ENCODE measurements at places on chromosomes 2 and 18.

GRCh38 chr2:120348737-120349439 is 3.0 kb downstream of the INHBB start:
- DNase-seq, result no peak

GRCh38 chr2:60411295-60411694 is 142.2 kb downstream of the BCL11A start:
- DNase-seq, result no peak

DNA sequence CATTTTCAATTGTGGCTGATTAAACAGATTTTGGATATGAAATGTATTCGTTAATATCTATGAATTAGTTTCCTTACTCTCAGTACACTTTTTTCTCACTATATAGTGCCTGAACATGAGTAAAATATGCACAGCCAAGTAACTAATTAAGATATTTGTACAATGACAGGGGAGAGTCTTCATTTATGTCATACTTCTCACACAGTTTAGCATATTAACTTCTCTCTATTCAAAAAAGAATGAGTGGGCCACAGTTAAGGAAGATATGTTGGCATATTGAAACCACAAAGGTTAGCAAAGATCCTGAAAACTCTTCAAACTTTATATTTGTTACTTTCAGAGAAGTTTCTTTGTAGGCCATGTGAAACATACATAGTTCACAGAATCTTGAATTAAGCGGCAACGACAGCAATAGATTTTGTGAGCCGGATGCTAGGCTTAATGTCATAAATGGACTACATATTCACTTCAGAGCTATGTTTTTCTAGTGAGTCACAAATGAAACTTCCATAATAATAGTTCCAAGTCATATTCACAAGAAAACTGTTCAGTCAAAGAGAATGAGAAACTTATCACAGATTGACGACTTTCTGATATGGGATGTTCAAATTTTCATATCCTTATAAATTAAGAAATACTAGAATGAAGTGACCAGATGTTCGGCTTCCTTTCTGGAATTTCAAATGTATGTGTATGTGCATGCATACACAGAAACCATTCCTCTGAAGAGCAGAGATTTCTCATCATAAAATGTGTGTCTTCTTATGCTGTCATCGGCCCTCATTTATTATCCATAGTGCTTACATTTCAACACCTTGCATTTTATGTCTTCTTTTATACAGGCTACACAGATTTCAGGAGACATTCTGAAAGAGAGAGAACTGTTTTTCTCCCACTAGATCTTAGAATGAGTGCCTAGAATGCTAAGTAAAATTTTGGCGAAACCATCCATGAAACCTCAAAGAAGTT is 584.0 kb downstream of the SATB2 start:
- peak; percentile 77 for DNase-seq

DNA sequence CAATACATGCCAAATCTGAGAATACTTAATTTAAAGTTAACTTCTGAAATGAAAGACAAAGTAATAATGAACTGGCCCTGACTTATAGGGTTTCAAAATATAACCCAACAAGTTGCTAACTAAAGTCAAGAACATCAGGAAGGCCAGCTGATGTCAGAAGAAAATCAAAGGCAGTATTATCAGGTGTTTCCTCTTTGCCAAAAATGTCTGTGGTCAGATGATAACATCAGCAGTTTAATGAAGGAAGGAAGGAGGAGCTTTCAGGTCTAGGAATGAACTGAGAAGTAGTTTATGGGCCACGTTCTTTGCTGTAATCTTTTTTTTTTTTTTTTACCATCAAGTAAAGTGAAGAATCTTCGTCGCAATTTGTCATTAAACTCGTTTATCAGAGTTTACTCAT is 40.9 kb downstream of the CDH2 start:
- DNase-seq, result no peak

DNA sequence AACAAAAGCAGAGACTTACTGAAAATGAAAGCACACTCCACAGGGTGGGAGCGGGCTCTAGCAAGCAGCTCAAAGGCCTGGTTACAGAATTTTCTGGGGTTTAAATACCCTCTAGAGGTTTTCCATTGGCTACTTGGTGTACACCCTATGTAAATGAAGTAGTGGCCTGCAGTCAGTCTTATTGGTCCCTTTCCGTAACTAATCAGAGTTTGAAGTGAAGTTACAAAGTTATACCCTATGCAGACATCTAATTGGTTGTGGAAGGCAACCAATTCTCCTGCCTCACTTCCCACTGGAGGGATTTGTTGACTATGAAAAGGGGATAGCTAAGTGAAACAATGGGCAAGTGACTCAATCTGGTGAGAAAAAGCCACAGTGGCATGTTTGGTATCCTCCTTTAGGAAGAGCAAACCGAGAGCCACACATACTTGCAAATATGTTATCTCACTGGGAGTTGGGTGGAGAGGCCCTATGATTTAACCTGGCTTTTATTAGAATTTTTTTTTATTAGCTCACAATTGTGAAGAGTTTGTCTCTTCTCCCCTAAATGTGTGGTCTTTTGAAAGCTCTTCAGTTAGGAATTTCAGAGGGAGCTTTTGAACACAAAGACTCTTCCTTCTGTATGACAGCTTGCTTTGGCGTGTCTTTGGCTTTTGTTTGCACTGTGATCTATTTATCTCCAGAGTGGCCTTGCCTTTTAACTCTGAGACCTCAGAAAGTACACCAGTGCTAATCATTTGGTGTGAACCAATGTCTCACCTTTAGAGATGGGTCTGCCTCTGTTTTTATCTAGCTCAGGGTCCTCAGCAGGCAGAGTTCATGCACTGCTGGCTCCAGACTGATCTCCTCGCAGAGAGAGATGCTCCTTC is 69.6 kb downstream of the MAP4K4 start:
- peak; percentile 95 for DNase-seq

DNA sequence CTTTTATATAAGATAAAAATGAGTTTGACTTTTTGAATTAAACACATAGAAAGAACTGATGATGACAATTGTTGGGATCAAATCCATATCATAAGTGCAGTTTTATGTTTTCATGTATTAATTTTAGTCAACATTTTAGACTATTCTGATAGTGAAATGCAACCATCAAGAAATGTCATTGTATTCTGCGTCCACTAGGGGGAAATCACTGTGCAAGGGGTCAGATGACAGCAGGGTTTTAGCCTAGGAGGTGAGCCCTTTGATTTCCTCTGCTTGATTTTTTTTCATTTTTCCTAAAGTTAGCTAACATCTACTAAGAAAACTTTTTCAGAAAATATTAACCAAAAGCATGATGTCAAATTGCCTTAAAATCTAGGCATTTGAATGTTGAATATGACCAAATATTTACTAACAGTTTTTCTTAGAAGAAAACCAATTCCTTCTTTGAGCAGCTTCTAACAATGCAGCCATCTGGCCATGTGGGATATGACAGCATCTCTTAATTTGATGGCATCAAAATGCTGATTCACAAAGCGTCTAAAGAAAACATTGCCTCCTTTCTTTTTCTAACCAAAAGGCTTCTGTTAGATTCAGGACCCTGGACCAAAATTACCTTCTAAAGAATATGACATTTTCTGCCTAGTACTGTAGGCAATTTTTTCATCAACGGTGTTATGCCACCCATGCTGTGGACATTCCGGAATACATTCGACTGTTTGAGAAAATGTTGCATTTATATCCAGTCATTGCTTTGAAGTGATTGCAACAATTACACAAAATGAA is 141.5 kb downstream of the SPHKAP start:
- DNase-seq, result peak; percentile 34

DNA sequence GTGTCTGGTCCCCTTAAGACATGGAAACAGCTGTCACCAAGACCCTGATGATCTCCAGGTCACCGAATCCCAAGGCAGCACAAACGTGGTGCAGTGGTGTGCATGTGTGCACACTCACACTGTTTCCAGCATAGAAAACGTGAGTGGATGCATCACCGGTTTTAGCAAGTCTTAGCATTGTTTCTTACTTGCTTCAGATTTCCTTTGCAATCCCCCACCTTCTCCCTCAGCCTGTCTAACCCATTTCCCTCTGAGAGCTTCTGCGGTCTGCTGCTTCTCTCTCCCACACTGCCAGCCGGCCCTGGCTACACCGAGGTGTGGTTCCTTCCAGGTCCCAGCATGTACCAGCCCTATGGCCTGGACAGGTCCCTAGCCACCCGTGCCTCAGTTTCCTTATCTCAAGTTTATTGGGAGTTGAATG is 343.4 kb upstream of the HS6ST1 start:
- no peak for DNase-seq

- no peak for DNase-seq
Measured at GRCh38 chr2:101753720-101754490, 56.4 kb downstream of the MAP4K4 start.

DNA sequence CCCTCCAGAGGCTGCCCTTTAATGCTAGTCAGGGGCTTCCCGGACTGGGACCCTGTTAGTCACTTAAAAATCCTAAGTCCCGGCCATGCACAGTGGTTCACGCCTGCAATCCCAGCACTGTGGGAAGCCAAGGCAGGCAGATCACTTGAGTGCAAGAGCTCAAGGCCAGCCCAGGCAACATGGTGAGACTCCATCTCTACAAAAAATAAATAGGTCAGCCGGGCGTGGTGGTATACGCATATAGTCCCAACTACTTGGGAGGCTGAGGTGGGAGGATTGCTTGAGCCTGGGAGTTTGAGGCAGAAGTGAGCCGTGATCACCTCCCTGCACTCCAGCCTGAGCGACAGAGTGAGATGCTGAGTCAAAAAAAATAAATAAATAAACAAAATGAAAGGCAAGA is 17.2 kb upstream of the KCNG2 start:
- DNase-seq, result no peak

- no peak for DNase-seq
Measured at GRCh38 chr2:74702001-74702715, 48.1 kb downstream of the SEMA4F start.

GRCh38 chr2:112021781-112022231 is 33.3 kb upstream of the TMEM87B start:
- DNase-seq, result peak; percentile 47

DNA sequence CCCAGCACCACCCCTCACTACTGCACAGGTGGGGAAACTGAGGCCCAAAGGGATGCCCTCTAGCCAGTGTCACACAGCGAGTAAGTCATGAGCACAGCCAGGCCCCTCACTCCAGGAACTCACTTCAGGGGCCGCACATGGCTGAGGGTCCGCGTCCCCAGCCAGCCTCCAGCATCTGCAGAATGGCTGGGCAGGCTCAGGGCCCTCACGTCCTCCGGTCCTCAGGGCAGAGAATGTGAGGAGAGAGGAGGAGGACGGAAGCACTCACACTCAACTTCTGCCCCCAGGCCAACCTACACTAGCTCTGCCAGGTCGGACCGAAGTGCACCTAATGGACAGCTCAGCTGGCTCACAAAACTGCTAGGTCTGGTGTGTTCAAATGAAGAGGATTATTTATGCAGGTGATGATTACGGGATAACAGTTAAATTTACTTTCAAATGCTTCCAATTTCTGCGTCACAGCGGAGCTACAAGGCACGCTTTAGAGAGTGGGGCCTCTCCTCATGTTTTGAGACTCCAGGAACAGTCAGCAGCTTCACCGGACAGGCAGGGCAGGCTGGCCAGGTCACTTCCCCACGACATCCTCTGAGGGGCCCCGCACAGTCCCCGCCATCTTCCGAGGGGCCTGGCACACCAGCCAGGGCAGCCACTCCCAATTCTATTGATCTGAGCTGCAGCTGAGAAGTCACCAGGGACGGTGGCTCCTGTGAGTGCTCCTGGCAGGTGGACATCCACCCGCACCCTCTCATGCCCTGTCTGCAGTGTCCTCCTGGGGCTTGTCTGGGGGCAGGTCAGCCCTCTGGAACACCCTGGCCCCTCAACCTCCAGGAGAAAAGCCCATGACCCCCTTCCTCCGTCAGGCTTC is 26.5 kb downstream of the KIF1A start:
- DNase-seq, result no peak

GRCh38 chr2:155368934-155369333 is 670.4 kb downstream of the KCNJ3 start:
- DNase-seq, result no peak

GRCh38 chr2:157471078-157471477 is 27.2 kb upstream of the CYTIP start:
- no peak for DNase-seq

- DNase-seq, result no peak
Measured at GRCh38 chr2:191713837-191714236, 35.9 kb downstream of the NABP1 start.

DNA sequence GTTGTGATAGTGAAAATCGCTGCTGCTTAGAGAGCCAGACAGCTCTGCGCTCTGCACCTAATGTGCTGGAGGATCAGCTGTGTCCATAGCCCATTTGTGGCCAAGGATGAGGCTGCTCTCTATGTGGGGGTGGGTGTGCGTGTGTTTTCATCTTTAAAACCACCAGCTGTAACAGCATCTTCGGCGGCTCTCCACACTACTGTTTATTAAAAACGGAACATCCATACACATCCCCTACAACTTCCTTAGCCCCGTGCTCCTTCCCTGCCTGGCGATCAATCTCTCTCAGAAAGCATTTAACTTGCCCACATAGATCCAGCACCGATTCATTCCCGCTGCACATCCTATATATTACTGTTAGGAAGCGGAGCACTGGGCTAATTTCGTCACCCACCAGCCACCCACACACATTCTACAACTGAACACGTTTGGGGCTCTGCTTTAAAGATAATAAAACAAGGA is 1.6 kb downstream of the CELF4 start:
- no peak for DNase-seq

DNA sequence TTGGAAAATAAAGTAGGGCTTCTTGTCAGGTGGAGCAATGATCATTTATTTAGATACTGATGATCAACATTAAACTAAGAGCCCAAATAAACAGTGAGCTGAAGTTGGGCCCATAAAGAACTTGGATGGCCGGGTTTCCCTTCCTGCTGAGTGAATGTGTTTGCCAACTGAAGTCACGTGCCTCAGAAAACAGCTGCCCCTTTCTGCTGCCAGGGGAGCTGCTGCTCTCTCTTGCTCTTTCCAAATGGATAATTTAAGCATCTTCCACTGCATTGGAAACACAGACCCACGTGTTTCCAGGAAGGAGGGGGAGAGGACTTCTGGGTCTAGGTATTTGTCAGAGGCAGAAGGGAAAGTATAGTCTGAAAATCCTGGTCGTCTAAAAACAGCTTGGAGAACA is 22.9 kb upstream of the NCKAP5 start:
- no peak for DNase-seq

- no peak for DNase-seq
Measured at GRCh38 chr2:241984271-241984655, 114.7 kb downstream of the RTP5 start.

- DNase-seq, result no peak
Measured at GRCh38 chr18:77359561-77360314, 110.1 kb downstream of the GALR1 start.

DNA sequence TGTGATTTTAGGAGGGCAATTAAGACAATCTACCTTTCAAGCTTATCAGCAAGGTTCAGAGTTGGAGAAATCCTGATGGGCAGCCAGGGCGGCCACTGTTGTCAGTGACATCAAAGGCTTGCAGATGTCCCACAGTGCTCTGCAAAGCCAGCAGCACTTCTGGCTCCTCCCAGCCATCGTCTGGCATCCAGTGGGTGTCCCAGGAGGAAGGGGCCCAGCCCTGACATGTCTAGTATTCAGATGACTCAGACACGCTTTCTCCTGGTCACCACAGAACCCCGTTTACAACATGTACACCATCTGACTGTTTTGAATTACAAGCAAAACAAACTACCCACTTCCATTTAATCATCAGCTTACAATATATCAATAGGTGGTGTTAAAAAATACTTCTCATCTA is 61.4 kb downstream of the CYRIA start:
- no peak for DNase-seq

- no peak for DNase-seq
Measured at GRCh38 chr18:39238981-39239660, 1673.5 kb upstream of the CELF4 start.

GRCh38 chr2:25201265-25201664 is 32.9 kb upstream of the POMC start:
- no peak for DNase-seq

- no peak for DNase-seq
Measured at GRCh38 chr2:173513107-173513727, 158.5 kb downstream of the CDCA7 start.

All from EL (cell line).